NCI-H187 treated with DMSO at 0.1 percent for 48 hours (cell line): ENCODE measurements at places on chromosomes 2 and 18.
A peak's percentile ranks its signal among the peaks of the same experiment; 100 is the strongest.

DNA sequence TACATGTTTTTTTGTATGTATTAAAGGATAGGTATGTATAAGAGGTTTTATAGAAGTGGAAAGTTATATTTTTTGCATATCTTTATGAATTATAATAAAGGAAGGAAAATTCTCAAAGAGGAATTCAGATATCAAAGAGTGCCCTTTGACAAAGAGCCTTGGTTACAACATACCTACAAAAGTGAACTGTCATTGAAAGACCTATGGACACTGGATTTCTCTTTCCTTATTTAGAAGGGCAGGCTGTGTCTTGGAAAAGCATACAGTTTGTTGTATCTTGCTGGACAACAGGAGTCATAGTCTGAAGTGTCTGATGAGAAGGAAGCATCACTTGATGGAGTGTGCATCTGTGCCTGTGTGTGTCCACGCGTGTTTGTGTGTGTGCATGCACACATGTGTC lies 15.2 kb downstream of the UGT1A10 start:
- no peak for DNase-seq

DNA sequence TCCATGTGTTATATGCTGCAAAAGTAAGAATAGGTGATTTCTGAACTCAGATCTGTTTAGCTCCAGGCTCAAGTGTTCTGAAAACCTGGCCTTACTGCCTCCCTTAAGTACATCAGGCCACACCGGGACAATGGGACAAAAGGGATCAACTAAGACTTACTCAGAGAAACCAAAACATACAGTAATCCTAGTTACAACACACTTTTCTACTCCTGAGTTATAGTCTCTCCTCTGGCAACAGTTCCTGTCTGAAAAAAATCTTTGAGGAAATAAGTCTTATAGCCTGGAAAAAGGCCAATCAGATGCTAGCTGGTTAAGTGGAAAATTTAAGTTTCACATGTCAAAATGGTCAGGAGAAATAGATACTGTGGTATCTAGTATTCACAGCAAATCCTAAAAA lies 5.6 kb downstream of the METTL5 start:
- no peak for DNase-seq

DNA sequence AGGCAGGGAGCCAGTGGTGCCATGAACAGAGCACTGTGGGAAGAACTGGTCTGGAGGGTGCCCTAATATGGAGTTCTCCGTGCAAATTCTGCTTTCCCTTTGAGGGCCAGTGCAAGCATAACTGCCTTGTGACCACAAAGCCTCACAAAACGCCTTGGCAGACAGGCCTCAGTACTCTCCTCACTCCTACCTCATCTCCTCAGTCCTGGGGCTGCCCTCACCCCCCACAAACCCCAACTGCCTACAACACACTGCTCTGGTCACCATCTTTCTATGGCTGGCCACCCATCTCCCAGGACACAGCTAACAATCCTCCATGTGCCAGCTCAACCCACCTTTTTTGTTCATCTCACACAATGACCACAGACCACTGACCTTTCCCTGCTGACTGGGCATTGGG lies 8.9 kb downstream of the COX5B start:
- DNase-seq, result no peak

GRCh38 chr2:156333951-156334495 lies 1.5 kb upstream of the NR4A2 start:
- DNase-seq, result no peak

GRCh38 chr18:59646228-59646962 lies 50.8 kb downstream of the CCBE1 start:
- DNase-seq, result no peak

- DNase-seq, result peak; percentile 61
Measured at GRCh38 chr2:47272031-47272864, 117.1 kb upstream of the STPG4 start.

GRCh38 chr18:41096504-41096903 lies 858.5 kb upstream of the PIK3C3 start:
- no peak for DNase-seq

DNA sequence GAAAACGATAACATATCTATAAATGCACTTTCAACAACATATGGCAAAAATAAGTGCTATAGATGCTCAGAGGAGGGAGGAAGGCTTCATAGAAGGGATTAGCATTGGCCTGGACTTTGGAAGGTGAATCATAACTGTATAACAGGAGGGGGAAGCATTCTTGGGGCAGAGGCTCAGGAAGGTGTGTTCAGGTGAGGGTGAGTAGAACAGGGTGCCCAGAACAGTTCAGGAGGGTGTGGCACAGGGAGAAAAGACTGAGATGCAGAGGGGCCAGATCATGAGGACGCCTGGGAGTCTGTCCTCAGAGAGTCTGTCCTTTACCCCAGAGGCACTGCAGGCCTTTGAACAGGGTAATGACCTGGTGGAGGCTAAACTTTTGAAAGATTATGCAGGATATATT lies 29.3 kb upstream of the MEP1B start:
- no peak for DNase-seq

DNA sequence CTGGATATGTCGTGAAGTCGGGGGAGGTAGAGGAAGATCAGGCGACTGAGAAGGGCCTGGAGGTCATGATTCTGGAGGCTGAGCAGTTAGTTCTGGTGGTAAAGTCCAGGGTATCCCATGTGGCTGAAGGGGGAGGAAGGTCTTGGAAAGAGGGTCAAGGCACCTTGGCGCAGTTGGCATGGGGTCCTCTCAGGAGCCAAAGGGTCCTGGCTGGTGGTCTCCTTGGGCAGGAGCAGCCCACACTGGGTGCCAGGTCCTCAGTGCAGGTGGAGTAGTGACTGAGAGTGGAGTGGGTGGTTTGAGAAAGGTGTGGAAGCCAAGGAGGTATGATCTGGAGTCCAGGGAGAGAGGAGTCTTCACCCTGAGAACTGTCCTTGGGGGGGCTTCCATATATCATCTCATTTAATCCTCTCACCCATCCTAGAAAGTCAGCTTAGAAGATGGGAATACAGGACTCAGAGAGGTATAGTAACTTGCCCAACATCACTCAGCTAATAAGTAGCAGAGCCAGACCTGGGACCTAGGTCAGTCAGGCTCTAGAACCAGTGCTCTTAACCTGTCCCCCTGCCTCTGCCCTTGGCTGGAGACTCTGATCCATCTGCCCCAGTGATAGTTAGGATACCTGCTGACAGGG lies 24.5 kb downstream of the FBXO41 start:
- no peak for DNase-seq

- no peak for DNase-seq
Measured at GRCh38 chr2:96304606-96305005, 740 bp downstream of the SNRNP200 start.

GRCh38 chr2:214103276-214104001 lies 307.4 kb upstream of the VWC2L start:
- peak; percentile 39 for DNase-seq

GRCh38 chr2:174300114-174300513 lies 34.6 kb upstream of the SP9 start:
- DNase-seq, result no peak

- DNase-seq, result no peak
Measured at GRCh38 chr2:66469214-66469902, 34.4 kb downstream of the MEIS1 start.

GRCh38 chr2:33412920-33413319 lies 63.5 kb upstream of the RASGRP3 start:
- no peak for DNase-seq

- DNase-seq, result no peak
Measured at GRCh38 chr18:8960740-8961657, 141.5 kb upstream of the NDUFV2 start.

- no peak for DNase-seq
Measured at GRCh38 chr2:208542465-208543041, 136.0 kb downstream of the PTH2R start.
